ENCODE measurements at places on chromosomes 12 and 14. TPM values are rescaled to one million over a fixed set of nuclear protein-coding genes. Genes with fewer than 3 reads are reported as not detected.
A peak's percentile ranks its signal among the peaks of the same experiment; 100 is the strongest.

DNA sequence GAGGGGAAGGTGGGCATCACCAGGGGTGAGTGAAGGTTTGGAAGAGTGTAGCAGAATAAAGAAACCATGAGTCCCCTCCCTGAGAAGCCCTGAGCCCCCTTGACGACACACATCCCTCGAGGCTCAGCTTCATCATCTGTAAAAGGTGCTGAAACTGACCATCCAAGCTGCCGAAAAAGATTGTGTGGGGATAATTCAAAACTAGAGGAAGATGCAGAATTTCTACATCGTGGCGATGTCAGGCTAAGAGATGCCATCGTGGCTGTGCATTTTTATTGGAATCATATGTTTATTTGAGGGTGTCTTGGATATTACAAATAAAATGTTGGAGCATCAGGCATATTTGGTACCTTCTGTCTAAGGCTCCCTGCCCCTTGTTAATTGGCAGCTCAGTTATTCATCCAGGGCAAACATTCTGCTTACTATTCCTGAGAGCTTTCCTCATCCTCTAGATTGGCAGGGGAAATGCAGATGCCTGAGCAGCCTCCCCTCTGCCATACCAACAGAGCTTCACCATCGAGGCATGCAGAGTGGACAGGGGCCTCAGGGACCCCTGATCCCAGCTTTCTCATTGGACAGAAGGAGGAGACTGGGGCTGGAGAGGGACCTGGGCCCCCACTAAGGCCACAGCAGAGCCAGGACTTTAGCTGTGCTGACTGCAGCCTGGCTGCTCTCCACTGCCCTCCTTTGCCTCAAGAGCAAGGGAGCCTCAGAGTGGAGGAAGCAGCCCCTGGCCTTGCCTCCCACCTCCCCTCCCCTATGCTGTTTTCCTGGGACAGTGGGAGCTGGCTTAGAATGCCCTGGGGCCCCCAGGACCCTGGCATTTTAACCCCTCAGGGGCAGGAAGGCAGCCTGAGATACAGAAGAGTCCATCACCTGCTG is 7.0 kb downstream of the SERPINA1 start:
- DNase-seq: no peak

- DNase-seq: no peak
These were observed 586.7 kb downstream of the ETNK1 start for GRCh38 chr12:23211384-23212320.

DNA sequence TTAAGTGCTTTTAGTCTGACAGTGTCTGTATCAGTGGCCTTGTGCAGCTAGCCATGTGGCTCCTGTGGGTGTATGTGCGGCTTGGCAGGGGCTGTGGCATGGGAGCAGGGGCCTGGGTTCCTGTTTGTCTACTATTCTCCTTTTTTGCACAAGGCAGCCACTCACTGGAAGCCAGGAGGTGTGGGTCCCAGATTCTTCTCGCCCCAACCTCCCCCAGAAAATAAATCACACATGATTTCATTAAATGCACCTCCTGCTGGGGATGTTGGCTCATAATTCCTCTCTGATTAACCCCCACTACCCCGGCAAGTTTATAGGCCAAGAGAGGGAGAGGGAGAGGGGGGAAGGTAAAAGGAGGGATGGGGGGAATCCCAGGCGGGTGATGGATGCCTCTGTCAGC is 17.6 kb downstream of the CALCOCO1 start:
- no peak for DNase-seq

GRCh38 chr14:93702946-93703345 is 85.3 kb downstream of the PRIMA1 start:
- DNase-seq: no peak

GRCh38 chr12:1919284-1919683 is 832 bp upstream of the CACNA2D4 start:
- peak; percentile 65 for DNase-seq

GRCh38 chr12:128813883-128814282 is 9.9 kb downstream of the SLC15A4 start:
- DNase-seq: no peak

GRCh38 chr14:102272392-102272791 is 32.6 kb downstream of the MOK start:
- no peak for DNase-seq

DNA sequence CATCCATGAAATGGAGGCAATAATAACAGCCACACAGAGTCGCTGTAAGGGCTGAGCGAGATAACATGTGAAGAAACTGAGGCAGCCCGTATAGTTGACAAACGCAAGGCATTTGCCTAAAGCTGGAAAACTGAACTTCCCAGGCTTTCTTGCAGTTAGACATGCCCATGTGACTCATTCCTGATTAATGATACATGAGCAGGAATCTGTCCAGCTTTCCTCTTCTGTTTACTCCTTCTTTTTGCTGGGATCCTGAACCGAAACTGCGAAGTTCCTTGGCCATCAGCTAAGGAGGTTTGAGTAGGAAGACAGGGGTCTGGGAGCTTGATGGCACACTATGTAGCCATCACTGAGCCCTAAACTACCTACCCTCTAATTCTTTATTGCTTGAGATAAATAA is 52.2 kb downstream of the ST8SIA1 start:
- DNase-seq: no peak

- no peak for DNase-seq
These were observed 739.2 kb downstream of the VRK1 start for GRCh38 chr14:97536421-97536820.

DNA sequence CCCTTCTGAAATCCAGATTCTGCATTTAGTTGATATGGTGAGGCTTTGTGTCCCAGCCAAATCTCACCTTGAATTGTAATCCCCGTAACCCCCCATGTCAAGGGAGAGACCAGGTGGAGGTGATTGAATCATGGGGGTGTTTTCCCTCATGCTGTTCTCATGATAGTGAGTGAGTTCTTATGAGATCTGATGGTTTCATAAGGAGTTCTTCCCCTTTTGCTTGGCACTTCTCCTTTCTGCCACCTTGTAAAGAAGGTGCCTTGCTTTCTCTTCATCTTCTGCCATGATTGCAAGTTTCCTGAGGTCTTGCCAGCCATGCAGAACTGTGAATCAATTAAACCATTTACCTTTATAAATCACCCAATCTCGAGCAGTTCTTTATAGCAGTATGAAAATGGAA is 23.1 kb upstream of the C12orf42 start:
- DNase-seq: no peak

DNA sequence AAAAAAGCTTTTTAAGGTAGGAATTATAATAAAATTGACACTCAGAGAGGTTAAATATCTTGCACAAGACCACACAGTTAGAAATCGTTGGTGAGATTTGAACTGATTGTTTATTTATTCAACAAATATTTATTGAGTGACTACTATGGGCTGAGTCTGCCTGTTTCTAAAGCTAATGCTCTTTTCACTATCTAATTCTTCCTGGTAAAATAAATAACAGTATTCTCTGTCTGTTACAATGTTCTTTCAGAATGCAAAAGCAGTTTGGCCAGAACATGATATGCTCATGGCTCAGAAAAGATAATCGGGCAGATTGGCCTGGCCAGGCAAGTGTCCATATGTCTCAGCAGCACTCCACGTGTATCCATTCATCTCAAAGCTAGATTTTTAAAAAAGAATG is 82.0 kb downstream of the BTG1 start:
- no peak for DNase-seq

DNA sequence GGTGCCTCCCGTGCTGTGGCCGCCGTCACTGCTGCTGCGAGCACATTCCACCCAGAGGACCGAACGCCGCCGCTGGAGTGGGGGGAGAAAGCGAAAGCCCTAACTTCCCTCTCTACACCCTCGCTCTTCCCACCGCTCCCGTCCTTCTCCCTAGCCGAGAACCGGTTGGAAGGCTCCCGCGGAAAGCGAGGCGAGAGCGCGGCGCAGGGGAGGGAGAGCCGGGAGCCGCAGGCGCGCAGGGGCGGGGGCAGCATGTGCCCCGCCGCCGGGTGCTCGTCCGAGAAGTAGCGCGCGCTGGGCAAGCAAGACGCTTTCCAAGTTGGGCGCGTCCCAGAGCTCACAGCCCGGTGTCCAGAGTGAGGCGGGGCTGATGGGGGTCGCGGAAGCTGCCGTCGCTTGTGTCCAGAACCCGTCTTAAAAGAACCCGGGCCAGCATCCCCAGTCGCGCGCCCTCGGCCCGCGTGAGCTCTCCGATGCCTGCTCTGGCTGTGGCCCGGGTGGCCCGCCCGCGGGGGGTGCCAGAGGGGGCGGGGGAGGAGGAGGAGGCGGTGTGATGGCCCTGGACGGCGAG is at the start of gene TRHDE:
TRHDE (plus strand) TSS at position 280 of the 571 bp plus-strand sequence; CDS start at position 554, 274 bp downstream.
- DNase-seq: no peak

DNA sequence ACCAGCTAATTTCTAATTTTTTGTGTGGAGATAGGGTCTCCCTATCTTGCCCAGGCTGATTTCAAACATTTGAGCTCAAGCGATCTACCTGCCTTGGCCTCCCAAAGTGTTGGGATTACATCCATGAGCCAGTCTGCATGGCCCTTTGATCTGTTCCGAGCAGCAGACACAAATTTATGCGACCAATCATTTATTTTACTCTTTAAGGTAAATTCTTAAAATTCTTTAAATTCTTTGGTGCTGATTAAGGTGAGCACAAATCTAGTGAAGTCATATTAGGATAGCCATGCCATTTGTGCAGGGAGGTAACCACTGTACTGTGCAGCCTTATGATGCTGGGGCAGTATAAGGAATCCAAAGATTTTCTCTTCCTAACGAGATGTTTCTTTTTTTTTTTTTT is 135.7 kb downstream of the SRGAP1 start:
- DNase-seq: no peak

DNA sequence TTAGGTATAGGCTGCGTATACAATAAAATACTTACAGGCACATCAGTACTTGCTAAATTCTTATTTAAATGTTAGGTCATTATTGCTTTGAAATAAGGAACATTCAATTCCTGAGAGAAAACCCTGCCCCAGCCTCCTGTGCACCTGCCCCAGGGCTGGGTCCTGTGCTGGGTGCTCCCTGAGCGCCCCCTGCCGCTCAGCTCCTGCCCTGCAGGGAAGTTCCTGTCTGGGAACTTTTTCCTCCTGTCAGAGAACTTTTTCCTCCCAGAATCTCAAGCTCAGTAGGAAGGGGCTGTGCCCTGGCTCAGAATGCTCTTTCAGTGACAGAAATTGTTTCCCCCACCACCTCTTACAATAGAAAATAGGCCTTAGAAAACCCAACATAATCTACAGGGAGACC is 751.1 kb downstream of the TMEM121 start:
- no peak for DNase-seq

- DNase-seq: no peak
These were observed 20.4 kb downstream of the DLK1 start for GRCh38 chr14:100747021-100747586.

The KIF26A gene
- total RNA-seq: 2.7 TPM

The PRR4 gene
- total RNA-seq: 6.1 TPM

Measured in vagina (tissue), 2 donors.